ENCODE measurements at places on chromosomes 1 and 21.

- no peak for DNase-seq
Measured at GRCh38 chr1:185439727-185440415, 122.8 kb upstream of the IVNS1ABP start.

DNA sequence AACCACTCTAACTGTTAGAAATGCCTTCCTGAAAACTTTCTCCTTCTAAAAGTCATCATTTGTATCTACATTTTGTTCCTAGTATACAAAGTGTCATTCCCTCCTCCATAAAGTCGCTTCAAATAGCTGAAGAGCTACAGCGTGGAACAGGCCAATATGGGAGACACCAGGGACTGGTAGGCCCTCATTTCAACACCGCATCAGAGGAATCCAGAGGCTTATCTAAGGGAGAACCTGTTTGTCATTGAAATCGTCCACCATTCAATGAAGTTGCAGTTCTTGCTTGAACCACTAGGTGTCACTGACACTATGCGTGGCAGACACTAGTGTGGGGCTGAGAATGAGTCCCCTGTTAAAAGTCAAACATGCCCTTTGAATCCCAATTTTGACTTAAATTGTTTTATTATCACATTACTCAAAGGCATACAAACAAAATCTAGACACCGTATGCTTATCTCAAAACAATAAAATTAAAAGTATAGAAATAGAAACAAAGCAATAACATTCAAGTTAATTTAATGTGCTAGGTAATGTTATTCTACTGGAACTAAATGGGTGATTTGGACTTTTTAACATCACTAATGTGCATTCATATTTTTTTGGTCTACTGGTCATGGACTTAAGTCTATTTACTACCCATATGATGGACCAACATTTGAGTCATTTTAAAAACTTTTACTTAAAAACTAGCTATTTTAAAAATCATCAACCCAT, 182.3 kb downstream of the FCRL5 start:
- peak; percentile 19 for DNase-seq

GRCh38 chr1:12342401-12343003, 112.7 kb downstream of the VPS13D start:
- no peak for DNase-seq

GRCh38 chr21:32966120-32966519, 59.6 kb upstream of the OLIG2 start:
- no peak for DNase-seq

DNA sequence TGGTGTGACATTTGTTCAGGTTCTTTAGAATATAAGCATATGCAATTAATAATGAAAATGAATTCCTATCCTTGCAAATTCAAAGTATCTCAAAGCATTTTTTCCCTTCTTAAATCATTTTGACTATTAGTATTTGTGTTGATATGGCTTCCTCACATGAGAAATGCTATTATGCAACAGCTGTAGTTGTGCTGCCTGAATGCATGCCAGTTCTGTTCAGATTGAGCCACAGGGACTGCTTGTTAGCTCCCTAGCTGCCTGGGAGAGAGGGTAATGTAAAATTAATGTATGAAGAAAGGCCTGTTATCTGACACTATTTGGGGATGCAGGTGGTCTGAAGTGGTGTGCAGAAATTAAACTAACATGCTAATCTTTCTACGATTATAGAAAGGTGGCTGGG, 45.5 kb downstream of the CACHD1 start:
- DNase-seq, result no peak

DNA sequence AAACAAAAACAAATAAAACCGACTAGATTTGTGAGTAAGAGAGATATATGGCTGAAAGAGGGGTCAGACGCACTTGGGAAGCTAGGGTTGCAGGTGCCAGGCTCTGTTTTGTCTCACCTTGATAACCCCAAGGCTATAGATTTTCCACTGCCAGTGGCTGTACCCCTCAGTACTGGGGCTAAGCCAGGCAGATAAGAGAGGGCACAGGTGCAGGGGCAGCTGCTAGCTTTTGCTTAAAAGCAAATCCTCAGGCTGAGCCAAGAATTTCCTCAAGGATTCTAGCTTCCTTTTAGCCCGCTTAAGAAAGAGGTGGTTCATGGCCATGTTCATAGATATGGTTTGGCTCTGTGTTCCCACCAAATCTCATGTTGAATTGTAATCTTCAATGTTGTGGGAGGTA, 57.9 kb downstream of the OVGP1 start:
- no peak for DNase-seq

DNA sequence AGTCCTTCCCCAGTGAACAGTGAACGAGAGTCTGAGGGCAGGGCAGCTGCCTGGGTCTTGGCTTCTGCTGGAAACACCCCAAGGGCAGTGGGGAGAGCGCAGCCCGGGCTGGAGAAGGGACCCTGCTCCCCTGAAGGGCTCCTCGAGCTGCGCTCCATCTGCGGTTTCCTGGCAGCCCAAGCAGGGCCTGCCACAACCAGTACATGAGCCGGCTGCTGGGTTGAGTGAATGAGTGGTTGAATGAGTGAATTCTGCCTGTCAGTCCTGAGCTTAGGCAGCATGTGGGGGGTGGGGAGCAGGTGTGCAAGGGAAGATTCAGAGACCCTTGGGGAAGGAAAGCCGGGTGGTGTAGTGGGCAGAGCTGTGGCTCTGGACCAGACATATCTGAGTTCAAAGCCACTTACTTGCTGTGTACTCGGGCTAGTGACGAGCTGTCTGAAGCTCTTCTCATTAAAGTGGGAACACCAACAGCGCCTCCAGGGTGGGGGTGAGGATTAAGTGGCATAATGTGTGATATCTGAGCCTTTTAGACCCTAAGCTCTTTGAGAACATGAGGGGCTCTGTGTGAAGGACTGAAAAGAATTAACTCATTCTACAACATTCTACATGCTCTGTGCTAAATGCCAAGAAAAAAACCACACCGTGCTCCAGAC, 3.7 kb downstream of the OPRD1 start:
- no peak for DNase-seq

DNA sequence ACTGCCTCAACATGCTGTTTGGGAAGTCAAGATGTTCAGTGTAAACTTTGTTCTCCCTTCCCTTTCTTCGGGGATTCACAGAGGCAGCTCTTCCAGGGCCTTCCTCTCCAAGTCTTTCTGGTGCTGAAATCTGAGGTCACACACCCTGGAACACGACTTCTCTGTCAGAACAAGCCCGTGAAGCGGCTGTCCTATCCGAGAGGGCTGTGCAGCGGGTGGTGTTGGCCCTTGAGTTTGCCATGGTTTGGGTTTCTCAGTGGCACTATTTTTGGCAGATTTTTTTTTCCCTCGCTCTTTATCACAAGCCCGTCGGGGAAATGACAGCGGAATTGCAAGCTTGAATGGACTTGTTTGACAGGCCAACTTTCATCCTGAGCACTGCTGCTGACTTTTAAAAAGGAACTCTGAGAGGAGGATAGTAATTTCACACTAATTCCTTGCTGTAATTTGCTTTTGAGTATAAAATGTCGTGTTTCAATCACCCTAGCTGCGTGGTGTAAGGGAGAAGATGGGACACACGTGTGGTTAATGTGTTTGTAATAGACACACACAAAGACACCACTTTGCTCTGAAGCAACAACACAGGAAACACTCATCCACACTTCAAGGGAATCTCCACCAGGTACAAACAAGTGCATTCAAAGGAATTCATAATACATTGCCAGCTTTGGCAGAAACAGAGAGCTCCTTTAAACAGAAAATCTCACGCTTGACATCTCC, 60.1 kb upstream of the TARBP1 start:
- no peak for DNase-seq

GRCh38 chr1:63330331-63330916, 8.1 kb downstream of the FOXD3 start:
- DNase-seq, result no peak

DNA sequence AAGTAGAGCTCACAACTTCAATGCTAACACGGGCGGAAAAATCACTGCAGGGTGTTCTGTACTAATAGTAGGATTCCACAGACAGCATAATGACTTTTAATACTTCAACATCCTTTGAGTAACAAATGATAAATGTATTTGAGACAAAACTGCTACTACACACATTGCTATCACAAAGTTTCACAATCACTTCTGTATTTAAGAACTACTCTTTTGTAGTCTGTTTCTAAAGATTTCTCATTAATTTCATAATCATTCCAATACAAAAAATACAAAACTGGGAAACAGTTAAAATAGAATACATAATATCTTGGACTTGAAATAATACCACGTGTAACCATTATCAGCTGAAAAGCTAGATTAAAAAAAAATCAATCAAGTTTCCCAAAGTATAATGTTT, 2.7 kb downstream of the HMGN1 start:
- no peak for DNase-seq

DNA sequence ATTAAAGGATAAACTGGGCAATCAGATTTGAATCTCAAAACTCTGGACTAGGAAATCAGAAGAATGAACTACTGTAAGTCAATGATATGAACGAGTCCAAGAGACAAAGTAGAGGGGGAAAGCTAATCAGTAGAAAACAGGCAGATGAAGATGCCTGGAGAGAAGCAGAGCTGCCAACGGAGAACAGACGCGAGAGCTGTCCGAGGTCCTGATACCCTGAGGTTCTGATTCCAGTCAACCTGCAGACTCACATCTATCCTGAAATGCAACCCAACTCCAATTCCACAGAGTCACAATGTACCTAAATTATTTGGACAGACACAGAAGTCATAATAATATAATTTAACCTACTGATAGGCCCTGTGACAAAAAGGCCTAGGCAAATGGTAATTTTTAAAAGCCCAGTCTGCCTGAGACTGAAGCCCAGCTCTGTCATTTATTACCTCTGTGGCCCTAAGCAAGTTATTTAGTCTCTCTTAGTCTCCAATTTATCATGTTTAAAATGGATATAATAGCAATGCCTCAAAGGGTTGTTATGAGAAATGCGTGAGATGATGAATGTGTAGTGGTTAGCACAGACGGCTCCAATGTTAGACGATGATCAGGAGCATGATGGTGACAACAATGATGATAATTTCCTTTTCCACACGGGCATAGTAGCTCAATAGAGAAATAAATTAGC, 33.4 kb downstream of the RGS7 start:
- no peak for DNase-seq
